ENCODE measurements at places on chromosomes 2 and 18.

DNA sequence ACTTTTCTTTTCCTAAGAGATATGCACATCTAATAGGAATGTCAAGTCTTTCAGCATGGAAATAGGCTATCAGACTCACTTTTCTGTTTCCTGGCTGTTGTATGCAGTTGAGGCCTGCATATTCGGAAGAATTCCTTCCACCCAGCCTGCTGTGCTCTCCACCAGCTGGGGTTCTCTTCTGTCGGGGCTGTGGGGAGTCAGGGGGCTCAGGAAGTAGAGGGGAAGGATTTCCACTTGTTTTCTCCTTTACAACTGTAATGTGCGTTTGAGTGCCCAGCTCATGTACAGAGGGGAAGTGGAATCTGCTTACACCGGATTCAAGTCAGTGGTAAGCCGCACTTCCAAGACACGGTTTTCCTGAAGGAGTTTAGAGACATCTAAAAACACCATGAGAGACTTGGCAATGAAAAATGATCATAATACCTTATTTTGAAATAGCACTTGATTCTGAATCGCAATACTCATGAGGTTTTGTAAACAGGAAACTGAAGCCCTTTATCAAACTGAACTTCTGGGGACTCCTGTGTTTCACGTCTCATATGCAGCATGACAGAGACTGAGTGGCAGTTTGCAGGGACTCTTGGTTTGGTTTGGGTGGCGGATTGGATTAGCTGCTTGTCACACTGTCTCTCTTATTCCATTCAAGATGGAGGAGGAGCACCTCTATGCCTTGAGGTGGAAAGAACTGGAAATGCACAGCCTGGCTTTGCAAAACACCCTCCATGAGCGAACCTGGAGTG is 90.4 kb downstream of the MTCL1 start:
- no peak for DNase-seq

DNA sequence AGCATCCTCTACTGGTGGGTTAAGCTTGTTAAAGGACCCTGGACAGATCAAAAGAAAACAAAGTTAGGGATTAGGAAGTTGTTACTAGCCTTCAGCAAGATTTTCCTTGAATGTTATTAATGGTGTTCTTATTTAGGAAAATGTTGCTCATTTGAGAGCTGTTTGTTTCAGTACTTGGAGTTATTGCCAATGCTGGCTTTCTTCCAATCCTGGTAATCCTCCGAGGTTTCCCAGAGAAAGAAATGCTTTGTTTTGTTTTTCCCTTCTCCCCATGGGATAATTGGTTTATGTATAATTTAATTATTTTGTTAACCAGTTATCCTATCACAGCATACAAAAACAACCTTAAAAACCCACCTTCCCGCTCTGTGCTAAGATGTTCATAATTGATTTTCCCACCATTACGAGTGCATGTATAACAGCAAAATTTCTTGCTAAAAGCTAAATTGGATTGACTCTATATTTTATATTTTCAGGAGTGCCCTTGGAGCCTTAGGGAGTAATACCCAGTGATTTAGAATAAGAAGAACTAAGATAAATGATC is 79.8 kb downstream of the MGAT5 start:
- DNase-seq = peak; percentile 36

DNA sequence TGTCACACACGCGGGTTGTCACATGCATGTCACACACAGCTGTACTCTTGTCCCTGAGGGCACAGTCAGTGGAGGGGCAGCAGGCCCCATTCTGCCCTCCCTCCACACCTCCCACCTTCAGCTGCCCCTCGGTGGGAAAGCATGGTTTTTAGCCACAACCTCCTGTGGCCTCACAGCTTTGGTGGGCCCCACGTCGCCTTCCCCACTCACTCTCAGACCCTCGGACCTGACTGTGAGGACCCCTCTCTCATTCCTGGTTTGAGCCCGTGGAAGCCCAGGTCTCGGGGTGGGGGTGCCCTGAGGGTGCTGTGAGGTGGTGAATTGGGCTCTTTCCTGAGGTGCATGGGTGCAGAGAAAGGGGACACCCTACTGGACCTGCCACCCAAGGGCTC is 19.9 kb downstream of the KCNG2 start:
- no peak for DNase-seq

- DNase-seq = peak; percentile 3
These were observed 37.4 kb downstream of the LYPD6B start for GRCh38 chr2:149075853-149076252.

DNA sequence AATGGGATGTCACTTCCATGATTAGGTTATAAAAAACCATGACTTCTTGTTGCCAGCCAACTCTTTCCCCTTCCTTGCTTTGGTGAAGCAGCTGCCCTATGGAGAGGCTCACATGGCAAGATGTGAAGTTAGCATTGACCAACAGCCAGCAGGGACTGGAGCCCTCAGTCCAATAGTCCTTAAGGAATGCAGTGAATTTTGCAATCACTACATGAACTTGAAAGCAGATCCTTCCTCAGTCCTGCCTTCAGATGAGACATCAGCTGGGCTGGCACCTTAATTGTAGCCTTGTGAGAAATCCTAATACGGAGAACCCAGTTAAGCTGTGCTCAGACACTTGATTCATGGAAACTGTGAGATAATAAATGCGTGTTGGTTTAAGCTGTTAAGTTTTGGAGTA is 61.8 kb downstream of the ATP8B1 start:
- DNase-seq = peak; percentile 47

GRCh38 chr2:3376821-3377220 is 797 bp downstream of the EIPR1 start:
- no peak for DNase-seq

GRCh38 chr2:149224543-149224942 is 105.8 kb upstream of the LYPD6 start:
- no peak for DNase-seq

DNA sequence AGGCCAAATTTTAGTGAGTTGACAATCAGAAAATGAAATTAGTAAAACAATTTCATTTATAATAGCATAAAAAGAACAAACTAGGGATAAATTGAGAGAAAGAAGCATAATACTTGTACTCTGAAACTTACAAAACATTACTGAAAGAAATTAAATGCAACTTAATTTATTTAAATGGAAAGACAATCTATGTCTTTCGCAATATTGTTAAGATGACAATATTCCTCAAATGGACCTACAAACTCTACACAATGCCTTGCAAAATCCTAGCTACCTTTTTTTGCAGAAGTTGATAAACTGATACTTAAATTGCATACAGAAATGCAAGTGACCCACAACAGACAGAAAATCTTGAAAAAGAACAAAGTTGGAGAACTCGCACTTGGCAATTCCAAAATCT is 9.1 kb downstream of the EPG5 start:
- DNase-seq = no peak

GRCh38 chr2:186516396-186516795 is 30.3 kb downstream of the ZC3H15 start:
- DNase-seq = no peak

DNA sequence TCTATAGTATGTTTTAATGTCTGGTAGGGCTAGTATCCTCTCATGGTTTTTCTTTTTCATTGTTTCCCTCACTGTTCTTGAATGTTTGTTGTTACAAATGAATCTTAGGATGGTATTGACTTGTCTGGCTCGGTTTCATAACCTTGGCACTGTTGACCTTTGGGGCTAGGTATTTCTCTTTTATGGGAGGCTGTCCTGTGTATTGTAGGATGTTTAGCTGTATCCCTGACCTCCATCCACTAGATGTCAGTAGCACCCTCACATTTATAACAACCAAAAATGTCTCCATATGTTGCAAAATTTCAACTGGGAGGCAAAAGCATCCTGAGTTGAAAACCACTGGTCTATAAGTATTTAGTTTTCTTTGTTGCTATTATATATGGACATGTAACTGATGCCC is 7.0 kb upstream of the AOX1 start:
- peak; percentile 53 for DNase-seq

- peak; percentile 86 for DNase-seq
These were observed 3.6 kb downstream of the B3GNT2 start for GRCh38 chr2:62199392-62200125.

- DNase-seq = no peak
These were observed 41.7 kb downstream of the AGAP1 start for GRCh38 chr2:235535423-235536130.

All from fibroblast of mammary gland (primary cell).